Stimulated activated CD8-positive, alpha-beta memory T cell treated with anti-CD3 and anti-CD28 coated beads, Interleukin-4, amount 100 ng/mL, for 4 hours (primary cell): ENCODE measurements at places on chromosomes 11 and 22.

DNA sequence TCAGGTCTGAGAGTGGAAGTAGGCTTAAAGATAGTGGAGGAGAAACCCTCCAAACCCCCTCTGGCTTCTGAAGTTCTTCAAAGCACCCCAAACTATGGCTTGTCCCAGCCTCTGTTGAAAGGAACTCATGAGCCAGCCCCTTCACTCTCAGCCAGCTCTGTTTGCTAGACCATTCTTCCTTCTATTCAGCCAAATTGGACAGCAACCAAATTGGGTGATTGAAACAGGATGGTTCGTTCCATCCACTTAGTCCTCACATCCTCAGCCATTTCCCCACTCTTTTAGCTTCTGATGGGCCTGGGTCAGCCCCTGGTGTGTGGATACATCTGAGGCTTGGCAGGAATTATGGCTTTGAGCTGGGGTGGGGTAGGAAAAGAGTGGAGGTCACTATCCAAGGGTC is 4.5 kb downstream of the HTR3A start:
- DNase-seq = no peak

DNA sequence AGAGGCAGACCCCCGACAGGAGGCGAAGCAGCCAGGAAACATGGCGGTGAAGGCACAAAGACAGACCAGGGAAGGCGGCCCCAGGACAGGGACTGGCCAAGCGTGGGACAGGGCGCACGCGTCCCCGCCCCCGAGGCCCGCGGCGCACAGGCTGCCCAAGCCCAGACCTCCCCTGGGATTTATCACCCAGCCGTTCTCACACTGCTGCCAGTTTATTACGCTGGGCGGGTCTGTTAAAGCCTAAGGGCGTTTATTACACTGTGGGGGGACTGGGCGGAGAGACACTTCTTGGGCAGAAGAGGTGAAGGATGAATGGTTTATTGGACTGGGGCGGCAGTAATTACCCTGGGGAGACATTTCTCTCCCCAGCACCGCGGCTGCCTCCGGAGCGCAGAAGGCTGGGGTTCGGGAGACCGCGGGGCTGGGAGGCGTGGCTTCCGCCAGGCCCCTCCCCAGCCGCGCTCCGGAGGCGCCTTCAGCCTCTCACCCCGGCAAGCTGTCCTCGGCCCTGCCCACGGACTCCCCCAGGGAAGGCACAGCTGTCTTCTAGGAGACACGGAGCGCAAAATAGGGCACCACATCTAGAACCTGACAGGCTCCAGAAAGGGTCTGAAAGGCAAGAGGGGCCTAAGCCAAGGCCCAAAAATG is 47.1 kb downstream of the SLC22A12 start:
- DNase-seq = no peak

- DNase-seq = no peak
These were observed 5.6 kb upstream of the PYGM start for GRCh38 chr11:64765291-64765850.

- DNase-seq = no peak
These were observed 442 bp downstream of the COPB1 start for GRCh38 chr11:14499178-14499559.

DNA sequence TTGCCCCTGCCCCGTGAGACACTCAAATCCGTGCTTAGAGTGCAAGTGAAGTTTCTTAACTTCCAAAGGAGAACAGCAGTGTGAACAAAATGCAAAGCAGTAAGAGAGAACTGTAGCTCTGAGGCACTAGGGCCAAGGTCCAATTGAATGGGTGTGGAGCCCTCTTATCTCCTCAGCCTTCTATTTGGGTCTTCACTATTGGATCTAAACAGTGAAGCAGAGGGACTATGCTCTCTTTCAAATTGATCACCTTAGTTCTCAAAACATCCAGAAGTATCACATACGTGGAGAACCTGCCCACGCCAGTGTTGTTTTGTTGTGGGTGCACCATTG is 49.6 kb downstream of the C22orf31 start:
- DNase-seq = no peak

GRCh38 chr11:16160146-16160545 is 196.2 kb downstream of the SOX6 start:
- no peak for DNase-seq

GRCh38 chr22:34035209-34035608 is 114.9 kb upstream of the LARGE1 start:
- DNase-seq = no peak

GRCh38 chr11:69129647-69130046 is 26.1 kb upstream of the SMIM38 start:
- DNase-seq = no peak

- DNase-seq = no peak
These were observed 58.0 kb downstream of the RCN1 start for GRCh38 chr11:32148895-32149294.

GRCh38 chr22:46911346-46911745 is 148.9 kb downstream of the TBC1D22A start:
- no peak for DNase-seq

DNA sequence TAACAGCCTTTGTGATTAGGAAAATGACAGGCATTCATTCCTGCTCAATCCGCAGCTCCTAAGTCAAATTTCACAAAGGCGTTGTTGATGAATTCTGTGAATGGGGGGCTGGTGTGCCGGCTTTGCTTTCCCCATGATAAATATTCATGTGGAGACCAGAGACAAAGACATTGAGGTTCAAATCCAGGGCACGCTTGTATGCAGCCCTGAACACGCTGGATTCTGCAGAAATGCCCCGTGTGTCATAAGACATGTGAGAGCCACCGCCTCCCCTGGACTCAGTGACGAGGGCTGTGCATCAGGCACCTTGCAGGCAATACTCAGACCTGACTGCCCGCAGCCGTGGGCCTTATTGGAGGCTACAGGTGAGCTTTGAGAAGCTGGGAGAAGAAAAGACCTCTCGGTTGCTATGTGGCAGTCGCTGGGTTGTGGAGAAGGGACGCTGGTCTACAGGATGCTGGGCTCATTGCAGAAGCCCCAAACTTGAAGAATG is 906.2 kb downstream of the BRD1 start:
- no peak for DNase-seq

DNA sequence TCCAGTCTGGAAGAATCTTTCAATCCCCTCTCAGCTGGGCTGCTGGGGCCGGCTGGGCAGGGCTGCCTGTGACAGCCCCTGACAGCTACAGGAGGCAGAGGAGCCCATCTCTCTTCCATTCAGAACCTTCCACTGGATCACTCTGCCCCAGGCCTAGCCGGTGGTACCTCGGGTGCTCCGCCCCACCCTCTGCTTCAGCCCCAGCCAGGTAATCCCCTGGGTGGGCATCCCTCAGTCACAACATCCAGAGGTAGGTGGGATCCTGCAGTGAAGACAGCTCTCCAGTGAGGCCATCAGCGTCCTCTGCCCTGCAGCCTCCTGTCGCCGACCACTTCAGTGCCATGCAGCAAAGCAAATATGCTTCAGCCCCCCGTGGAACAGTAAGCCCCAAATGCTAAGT is 223.7 kb downstream of the DSCAML1 start:
- DNase-seq = no peak

GRCh38 chr22:49866646-49867045 is 13.0 kb downstream of the ZBED4 start:
- no peak for DNase-seq

DNA sequence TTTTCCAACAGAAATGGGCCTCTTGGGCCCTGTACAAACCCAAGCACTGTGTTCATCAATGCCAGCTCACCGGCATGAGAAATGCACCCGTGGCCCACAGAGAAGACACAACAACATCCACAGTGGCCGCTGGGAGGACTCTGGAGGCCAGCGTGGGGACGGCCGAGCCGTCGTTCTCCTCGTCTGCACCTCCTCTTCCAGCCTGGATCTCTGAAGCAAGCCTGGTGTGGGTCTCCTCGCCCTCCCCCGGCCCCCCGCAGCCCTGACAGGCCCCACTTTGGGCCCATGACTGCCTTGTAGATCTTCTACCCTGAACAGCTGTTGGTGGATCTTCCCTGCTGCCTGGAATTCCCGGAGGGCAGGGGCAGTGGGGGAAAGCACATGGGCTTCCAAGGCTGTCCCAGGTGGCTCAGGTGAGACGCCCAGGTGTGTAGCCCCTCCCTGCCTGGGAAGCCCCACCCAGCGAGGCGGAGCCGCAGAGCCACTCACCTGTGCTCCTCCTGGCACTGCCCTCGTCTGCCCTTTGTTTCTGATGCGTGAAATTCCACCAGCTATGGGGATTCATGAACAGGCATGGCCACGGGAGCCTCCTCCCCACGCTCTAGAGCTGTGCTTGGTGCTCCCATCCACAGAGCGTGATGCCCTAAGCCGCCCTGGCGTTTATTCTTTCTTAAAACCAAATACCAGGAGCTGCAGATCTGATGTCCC is 225.9 kb downstream of the BRD1 start:
- DNase-seq = no peak

GRCh38 chr22:42287174-42287890 is 16.9 kb upstream of the TCF20 start:
- no peak for DNase-seq

DNA sequence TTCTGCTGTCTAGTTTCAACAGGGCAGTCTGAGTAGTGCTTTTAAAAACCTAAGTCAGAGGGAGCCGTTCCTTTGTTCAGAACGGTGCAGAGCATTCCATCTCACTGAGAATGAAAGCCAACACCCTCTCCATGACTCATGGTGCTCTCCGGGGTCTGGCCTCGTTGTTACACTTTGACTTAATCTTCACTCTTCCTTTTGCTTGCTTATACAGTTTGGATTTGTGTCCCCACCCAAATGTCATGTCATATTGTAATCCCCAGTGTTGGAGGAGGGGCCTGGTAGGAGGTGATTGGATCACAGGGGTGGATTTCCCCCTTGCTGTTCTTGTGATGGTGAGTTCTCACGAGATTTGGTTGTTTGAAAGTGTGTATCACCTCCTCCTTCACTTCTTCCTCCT is 292.2 kb downstream of the ST3GAL4 start:
- DNase-seq = no peak

GRCh38 chr22:28882545-28882877 is 861 bp upstream of the ZNRF3 start:
- DNase-seq = no peak

DNA sequence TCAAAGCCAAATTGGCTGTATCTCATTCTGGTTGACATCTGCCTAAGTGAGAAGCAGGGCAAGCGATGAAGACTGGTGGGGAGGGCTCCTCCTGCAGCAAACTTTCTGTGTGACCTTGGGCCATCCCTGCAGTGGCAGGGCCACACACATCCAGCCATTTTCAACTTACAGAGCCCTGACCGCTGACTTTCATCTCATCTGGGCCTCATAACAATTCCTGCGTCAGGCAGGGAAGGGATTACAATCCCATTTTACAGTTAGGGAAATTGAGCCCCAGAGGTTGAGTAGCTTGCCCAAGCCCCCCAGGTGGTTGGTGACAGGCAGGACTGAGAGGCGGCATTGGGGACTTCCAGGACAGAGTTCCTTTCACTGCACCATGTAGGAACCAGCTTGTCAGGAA is 21.9 kb downstream of the TPBGL start:
- no peak for DNase-seq

DNA sequence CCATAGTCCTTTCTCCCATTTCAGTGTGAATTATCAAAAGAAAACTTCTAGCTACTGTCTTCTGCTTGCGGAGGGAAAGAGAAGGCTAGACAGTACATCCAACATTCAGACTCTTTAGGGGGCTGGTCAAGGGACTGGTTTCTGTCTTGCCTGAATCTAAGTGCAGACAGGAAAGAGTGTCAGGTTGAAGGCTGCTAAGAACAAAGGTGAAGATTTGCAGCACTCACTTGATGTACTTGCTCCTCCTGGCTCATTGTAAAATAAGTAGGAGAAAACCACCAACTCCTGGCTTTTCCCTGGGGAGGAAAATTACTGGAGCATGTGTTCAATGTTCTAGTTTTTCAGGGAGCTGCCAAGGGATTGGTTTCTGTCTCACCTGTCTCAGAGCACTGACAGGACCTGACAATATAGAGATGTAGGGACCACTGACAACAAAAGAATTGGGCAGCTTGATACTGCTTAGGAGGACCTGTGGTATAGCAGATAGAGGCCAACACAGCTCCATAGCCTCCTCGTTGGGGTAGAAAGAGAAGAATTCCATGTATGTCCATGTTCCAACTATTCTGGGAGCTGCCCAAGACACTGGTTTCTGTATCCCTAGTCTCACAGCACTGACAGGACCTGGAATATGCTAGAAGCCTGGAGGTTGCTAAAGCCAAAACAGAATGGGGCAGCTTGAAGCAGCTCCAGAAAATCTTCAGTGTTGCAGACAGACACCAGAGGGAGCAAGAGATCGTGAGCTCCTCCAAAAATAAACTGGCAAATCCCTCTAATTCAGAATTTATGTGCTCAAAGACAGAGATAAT is 39.7 kb upstream of the MMP12 start:
- DNase-seq = no peak

DNA sequence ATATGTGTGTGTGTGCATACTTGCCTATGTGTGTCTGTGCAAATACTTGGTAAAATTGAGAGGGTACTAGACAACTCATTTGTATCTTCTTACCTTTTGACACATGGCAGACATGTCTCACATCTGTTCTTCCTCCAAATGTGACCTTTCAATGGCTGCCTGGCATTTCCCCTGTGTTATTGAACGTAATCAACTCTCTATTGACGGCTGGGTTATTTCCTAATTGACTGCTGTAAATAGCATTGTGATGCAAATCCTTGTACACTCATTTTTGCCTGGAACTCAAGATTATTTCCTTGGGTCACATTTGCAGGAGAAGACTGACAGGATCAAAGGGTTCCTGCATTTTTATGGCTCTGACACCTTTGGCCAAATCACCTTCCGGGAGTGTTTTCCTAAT is 37.4 kb downstream of the KCNQ1 start:
- DNase-seq = no peak

DNA sequence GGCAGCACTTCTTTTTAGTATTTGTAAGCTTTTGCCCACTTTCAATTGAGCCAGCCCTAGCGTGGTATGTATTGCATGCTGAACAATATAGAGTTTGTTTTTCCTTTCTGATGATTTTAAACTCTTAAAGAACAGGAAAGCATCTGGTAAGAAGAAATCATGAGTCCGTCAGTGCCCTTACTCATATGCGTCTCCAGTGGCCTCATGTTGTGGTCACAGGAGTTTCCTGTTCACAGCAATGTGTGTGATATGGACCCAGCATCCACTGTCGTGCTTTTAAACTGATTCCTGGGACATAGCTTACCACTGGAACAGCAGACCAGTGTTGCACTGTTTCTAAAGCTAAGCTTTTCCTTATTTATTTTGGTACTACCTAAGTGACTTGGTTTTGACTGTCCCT is 40.1 kb downstream of the BID start:
- no peak for DNase-seq

- DNase-seq = no peak
These were observed 24.3 kb downstream of the FAM118A start for GRCh38 chr22:45334068-45334467.

GRCh38 chr11:62732830-62733229 is 4.5 kb downstream of the TTC9C start:
- DNase-seq = no peak

DNA sequence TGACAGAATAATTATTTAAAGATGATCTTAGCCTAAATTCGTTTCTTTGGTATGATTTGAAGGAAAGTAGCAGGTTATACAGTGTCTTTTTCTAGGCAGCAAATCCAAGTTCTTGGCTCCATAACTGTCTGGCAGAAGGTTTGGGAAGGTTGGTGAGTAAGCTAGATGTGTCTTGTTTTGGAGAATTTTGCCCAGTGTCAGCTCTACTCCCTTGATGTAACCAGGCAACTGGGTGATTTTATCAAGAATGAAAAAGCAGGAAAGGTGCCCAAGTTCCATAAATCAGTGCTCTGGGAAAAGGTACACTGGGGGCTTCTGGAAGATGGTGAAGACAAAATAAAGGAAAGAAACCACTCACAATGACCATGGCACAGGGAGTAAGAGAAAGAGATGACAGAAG is 71.5 kb upstream of the USP47 start:
- DNase-seq = no peak
